Aorta (tissue), 5 donors: ENCODE measurements at places on chromosomes 6 and 20. TPM values are rescaled to one million over a fixed set of nuclear protein-coding genes. Genes with fewer than 3 reads are reported as not detected.
A peak's percentile ranks its signal among the peaks of the same experiment; 100 is the strongest.

GRCh38 chr20:6657111-6657510 lies 110.4 kb upstream of the BMP2 start:
- no peak for DNase-seq

GRCh38 chr20:52033313-52033712 lies 158.3 kb downstream of the ZFP64 start:
- no peak for DNase-seq

DNA sequence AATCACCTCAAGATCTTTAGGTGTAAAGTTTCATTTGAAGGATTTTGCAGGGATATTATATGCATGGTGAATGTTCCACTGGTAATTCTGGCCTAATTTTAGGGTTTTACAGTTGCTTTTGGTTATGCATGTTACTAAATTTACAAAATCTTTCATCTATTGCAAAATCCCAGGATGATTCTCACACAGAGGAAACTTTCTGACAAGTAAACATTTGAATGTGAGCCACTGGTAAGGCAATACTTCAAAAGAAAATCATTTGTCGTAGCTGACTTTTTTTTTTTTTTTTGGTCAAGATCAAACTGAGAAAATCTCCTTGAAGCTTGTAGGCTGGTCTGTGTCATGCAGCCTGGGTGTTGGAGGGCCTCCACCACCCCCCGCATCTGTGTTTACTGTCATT lies 141.9 kb upstream of the EXOC2 start:
- no peak for DNase-seq

GRCh38 chr6:161270116-161270515 lies 3.7 kb downstream of the AGPAT4 start:
- DNase-seq: no peak

- DNase-seq: no peak
These were observed 352.6 kb downstream of the RIMS1 start for GRCh38 chr6:72238900-72239299.

DNA sequence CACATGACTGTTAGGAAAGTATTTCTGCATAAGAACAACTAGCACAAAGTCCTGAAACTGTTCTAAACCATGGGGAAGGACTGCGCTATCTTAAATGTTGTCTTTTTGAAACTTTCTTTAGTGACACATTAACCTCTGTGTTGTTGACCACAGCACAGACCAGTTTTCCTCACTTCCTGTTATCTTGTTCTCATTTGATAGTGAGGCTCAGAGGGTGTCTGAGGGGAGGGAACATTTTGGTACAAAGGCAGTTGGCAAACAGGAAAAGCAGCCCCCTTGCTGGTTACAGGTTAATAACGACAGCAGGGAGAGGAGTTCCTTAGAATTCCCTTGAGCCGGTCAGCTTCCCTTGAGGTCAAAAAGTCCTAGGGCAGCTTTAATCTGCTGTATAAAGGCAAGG lies 143.5 kb upstream of the BMP2 start:
- DNase-seq: no peak

- no peak for DNase-seq
These were observed 38.0 kb downstream of the TMEM170B start for GRCh38 chr6:11575408-11576033.

DNA sequence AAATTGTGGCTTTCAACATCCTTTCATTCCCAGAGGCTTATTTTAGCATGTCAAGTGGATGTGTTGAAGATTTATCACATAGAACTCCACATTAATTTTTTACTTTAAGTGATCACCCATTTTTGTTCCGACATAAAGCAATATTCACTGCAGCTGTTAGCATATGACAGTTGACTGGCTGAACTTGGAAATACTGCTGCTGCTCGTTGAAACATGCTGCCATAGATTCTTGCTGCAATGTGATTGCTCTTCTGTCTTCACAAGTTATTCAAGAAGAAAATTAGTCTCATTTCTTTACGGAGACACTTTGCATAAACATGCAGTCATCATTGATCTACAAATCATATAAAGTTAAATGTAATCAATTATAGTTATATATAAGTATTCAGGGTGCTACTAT lies 248.4 kb downstream of the SAMD5 start:
- no peak for DNase-seq

- DNase-seq: no peak
These were observed 158.7 kb downstream of the RNGTT start for GRCh38 chr6:88804701-88805100.

GRCh38 chr6:40343877-40344565 lies 243.1 kb downstream of the LRFN2 start:
- DNase-seq: no peak

- peak; percentile 87 for DNase-seq
These were observed 50.5 kb upstream of the DST start for GRCh38 chr6:56693246-56693607.

GRCh38 chr20:35497780-35498189 lies 31.7 kb downstream of the C20orf173 start:
- DNase-seq: peak; percentile 79

GRCh38 chr6:131317516-131317915 lies 182.2 kb downstream of the AKAP7 start:
- DNase-seq: no peak

GRCh38 chr20:43726811-43727338 lies at the start of gene GTSF1L:
GTSF1L (minus strand) TSS chr20:43727002; CDS start chr20:43726694, 308 bp downstream.
- peak; percentile 37 for DNase-seq

DNA sequence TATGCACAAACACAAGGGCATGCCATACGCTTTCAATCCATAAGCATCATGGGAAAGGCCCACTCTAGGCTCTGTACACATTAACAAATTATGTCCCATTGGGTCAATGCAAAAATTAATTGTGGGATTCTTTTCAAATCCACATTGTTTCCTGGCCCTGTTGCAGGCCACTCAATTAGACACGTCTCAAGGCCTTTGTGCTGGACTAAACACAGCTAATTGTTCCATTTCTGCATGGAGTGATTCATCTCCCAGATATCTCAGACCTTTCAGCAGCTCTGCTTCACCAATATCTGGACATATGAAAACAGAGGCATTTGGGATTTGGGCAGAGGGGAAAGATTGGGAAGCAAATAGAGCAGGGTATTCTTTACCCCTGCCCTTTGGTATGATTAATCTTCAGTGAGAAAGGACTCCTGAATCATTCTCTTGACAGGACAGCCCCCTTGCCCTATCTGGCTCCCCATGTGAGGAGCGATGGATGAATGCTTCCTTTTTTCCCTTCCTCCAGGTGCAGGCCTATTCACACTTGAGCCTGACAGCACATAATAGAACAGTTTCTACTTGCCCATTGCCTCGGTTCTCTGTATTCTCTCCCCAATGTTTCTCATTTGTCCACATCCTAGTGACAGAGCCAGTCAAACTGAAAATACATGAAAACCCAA lies 547.6 kb downstream of the HAO1 start:
- no peak for DNase-seq

DNA sequence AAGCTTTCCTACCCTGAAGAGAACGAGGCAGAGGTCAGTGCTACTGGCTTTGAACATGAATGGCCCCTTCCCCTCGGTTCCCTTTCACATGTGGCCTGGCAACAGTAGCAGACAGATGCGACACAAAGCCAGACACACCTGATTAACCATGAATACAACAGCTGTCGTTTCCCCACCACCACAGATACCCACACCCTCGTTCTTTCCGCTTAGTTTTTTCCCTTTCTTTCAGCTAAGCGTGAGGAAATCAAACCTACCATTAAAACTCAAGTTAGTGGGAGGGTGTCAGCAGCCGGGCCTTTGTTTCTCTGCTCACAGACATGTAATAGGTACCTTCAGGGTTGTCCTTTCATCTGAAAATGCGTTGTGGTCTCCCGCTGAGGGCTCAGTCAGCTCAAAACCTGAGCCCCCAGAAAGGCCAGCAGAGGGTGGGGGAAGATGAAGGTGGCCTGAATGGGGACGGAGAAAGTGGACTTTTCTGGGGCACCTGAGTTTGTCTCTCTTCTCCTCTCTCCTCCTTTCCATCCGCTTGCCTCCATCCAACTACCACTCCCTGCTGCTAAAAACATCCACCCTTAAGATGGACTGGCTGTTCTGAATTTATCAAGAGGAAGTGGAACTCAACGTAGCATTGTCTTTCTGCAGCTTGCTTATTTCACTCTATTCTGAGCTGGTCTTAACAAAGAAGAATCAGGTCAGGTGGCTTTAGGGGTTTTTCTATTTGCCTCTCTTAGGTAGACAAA lies 516.6 kb upstream of the JARID2 start:
- no peak for DNase-seq

DNA sequence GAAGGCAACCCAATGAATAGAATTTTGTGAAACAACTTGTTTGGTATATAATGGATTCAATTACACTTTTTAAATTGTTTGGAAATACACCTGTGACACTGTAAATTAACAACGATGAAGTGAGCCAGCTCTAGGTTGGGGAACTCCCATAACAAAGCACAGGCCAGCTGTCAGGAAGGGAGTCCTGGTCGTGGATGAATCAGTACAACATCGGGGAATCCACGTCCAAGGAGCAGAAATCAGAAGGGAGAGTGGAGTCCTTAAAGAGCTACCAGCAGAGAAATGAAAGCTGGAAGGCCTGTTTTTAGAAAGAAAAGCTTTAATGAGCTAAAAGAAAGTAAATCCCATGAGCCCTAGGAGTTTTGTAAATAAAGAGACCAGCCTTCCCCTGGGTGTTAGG lies 223.1 kb upstream of the SLC35B3 start:
- DNase-seq: no peak

The DPPA5 gene
- total RNA-seq: not detected

The RGS17 gene
- 2.2 TPM for total RNA-seq

The HMGN3 gene
- 41.0 TPM for total RNA-seq

The SIGLEC1 gene
- 16.8 TPM for total RNA-seq

The BCAS4 gene
- 5.4 TPM for total RNA-seq

The CFAP206 gene
- total RNA-seq: not detected

The CALHM4 gene
- total RNA-seq: not detected

The SLC2A10 gene
- 25.6 TPM for total RNA-seq

The FGD2 gene
- 33.9 TPM for total RNA-seq

The FBXO30 gene
- 12.0 TPM for total RNA-seq

The BMP5 gene
- 1.5 TPM for total RNA-seq
